ENCODE measurements at places on chromosomes 13 and 19.

GRCh38 chr13:43316281-43316680, 292.9 kb downstream of the DNAJC15 start:
- no peak for DNase-seq

DNA sequence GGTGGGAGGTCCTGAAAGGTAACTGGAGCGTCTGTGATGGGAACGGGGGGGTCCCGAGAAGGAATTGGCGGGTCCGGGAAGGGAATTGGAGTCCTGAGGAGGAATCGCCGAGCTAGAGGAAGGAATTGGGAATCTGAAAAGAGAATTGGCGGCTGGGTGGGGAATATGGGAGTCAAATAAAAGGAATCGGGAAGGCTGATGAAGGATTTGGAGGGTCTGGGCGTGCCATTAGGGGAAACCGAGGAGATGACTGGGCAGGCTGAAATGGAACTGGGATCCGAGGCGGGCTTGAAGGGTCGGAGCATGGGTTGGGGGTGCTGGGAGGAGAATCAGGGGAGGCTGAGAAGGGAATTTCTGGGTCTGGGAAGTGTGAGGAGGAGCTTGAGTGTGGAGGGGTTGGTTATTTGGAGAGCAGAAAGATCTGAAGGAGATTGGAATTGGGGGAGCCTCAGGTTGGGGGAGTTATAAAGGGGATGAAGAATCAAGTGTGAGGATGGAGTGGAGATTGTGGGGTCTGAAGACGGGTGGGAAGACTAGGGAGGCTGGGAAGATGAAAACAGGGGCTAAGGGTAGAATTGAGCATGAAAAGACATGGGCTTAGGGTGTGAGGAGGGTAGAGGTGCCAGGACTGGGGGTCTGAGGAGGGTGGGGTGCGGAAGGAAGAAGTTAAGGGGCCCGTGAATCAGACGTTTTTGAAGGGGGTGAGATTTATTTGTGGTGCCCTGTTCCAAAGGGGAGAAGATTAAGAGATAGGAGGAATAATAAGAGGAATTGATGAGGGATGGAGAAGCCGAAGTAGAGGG, 718 bp downstream of the ACTN4 start:
- DNase-seq = no peak

DNA sequence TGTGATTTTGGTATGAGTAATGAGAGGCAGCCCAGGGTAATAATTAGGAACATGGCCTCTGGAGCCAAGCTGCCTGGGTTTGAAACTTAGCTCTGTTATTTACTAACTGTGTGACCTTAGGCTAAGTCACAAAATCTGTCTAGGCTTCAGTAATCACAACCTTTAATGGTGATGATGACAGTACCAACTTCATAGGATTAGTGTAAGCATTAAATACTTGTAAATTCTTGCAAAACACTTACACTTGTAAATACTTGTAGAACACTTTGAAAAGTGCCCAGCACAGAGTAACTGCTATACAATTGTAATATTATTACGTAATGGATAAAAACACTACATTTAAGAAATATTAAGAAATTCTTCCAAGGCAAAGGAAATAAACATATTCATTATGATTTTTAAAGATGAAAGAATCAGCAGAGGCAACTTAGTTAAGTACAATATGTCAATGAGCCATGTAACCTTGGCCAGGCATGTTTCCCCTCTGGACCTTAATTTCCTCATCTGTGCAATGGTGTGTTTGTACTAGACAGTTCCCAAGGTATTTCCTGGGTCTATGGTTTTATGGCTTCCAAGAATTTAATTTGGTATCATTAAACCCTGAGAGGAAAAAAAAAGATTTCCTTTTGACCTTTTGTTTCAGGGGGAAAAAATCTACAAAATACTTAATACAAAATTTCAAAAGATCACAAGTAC, 628.5 kb upstream of the KLHL1 start:
- DNase-seq = no peak

GRCh38 chr19:6853868-6854267, 33.5 kb upstream of the ADGRE1 start:
- DNase-seq = no peak

- DNase-seq = no peak
Observed at GRCh38 chr13:76210262-76210661, 574.1 kb downstream of the LMO7 start.

DNA sequence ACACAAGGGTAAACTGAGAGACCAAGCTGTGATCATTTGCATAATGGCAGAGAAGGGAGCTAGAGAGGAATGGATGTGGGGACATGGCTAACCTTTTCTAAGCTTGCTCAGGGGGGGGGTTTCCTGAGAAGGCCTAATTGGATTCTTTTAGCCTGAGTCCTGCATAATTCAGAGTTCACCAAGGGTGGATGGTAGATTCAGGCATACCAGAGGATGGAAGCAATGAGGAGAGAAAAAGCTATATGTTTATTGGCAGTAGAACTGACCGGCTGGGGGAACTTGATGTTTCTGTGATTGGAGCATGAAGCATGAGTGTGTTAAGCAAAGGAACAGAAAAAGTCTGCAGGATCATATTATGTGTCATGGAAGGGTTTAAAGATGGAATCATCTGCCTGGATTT, 65.9 kb upstream of the KLF12 start:
- no peak for DNase-seq

All from foreskin melanocyte (primary cell).